ENCODE measurements at places on chromosomes 2 and 18.

DNA sequence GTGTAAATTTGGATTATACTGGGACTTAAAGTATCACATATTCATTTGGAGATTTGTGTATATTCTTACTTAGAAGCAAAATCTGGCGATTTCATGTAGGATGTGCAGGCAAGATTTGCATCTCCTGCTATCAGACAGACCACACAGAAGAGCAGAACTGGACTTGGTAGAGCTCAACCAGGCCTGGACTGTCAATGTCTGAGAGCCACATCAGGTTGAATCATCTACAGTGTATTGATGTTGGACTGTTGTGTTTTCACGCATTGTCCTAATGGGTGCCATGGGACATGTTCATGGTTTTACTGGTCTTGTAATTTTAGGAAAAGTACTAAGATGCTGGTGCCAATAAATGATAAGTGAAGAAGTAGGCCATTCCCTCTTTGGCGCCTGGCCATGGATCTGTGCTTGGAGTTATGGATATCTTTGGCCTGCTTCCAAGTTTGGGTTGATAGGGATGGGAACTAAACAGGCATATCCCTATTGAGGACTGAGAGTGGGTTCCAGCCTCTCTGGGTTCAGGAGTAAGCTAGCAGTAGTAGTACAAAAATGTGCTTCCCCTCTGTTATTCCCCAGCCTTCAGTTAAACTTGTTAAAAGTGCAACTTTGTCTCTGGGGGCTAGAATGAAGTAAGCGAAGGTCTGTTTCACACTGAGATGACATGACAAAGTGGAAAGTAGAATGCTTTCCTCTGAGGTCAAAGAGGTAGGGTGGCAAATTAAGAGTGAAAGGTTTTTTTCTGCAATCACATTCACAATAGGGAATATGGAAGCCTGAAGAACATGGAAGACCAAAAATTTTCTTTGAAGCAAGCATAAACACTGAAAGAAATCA, 49.2 kb upstream of the NEMP2 start:
- DNase-seq = no peak

DNA sequence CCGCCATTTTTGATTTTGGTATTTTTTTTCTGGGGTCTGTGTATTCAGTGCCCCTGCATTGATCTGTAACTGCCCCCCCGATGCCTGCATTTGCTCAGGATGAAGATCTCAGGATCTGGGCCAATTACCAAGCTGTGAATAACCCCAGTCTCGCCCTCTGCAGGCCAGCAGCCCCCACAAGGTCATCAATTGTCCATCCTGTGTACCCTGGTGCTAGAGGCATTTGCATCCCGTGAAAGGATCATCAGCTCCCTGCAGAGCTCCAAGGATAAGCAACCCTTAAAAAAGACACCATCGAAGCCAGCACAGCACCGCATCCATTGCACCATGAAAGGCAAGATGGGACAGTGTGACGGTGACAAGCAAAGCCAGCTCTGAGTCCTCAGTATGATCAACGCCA, 154.1 kb upstream of the KLHL29 start:
- no peak for DNase-seq

- no peak for DNase-seq
These were observed 55.8 kb downstream of the CYRIA start for GRCh38 chr2:16609786-16610185.

DNA sequence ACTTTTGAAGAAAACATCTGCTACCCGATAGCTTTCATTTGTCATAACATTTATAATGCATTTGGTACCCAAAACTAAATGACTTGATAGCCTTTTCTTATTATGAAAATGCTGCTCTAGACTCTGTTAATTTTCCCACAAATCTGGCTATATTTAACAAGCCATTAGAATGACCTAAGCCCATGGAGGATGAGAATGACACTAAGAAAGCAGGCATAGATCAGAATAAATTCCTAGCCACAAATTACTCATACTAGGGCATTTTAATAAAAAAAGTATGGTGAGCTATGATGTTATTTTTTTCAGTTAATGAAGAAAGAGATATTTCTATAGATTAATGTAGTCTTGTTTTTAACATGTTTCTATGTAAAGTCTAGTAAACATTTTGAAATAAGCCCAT, 1728.3 kb downstream of the SUCLG1 start:
- no peak for DNase-seq

- DNase-seq = no peak
These were observed 210.4 kb downstream of the SH3BP4 start for GRCh38 chr2:235162082-235162836.

- no peak for DNase-seq
These were observed 328.1 kb downstream of the EXOC6B start for GRCh38 chr2:72497763-72498162.

DNA sequence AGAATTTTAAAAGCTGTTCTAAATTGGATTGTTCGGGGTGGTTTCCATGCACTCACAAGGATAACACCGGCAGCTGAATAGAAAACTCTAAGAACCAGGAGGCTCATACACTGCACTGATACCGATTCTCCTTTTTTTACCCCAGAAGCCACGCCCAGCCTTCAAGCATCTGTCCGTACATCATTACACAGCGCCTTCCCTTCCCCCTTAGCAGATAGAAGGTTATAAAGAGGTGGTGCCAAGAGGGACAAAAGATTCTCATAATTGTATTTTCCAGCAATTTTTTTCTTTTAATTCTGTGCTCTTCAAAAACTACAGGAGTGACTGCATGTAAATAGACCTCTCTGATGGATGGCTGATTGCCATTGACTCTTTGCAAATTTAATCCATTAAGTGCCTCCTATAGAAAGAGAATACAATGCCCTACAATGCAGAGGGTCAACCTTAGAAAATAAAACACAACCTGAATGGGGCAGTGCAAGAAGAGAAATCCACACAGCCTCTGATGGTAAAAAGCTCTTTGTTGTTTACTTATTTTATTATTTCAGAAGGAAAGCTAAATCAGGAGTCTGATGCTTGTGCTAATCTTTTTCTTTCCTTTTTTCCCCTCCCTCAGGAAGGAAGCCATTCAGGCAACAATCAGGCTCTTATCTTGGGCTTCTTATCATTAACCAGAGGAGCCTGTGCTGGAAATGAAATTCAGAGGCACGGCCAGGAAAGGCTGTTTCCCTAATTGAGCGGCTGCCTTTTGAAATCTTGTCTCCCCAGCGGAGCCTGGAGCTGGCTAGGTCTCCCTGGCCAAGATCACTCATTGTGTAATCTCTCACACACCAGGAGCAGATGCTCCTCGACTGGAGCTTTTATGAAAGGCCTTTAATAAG, 198.9 kb upstream of the NABP1 start:
- no peak for DNase-seq

DNA sequence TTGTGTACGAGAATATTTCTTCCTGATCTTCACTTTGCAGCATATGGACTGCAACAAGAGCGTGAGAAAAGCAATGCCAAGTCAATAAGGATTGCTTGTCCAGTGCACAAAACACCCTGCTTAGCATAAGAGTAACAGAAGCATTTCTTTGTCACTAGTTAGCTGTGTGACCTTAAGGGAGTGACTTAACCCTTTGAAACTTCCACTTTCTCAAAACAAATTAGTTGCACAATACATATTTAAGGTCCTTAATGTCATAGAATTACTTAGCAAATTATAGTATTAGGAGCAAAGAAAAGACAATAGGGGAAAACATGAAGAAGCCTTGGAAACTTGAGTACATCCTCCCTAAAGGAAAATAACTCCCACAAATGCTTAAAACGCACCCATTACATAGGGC, 230.1 kb downstream of the RNF152 start:
- no peak for DNase-seq

GRCh38 chr2:134692499-134692898, 26.3 kb downstream of the TMEM163 start:
- DNase-seq = no peak

- no peak for DNase-seq
These were observed 695 bp upstream of the BIRC6 start for GRCh38 chr2:32355976-32356680.

DNA sequence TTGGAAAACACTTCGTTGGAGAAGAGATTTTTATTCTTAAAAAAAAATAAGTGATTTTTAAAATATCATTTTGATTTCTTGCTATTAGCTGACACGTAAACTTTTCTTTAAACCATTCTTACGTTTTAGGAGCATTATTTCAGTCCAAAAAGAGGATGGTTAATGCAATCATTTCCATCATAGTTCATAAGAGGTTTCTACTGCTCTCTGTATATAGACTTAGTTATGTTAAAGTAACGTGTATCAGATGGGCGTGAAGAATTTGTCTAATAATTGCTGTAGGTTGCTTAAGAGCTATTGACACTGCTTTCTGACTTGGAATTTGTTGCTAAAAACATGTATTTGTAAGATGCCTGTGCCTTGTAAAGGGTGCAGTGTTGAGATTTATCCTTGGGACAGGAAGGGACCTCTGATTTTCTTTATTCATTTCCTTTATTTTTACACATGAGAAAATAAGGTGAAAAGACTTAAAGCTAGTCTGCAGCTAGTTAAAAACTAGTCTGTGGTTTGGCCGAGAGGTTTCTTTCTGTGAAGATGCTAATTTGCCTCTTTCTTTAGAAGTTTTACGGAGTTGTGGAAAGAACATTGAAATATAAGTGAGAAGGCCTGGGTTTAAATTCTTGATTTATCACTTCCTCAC, 2.9 kb downstream of the ANKRD12 start:
- no peak for DNase-seq

DNA sequence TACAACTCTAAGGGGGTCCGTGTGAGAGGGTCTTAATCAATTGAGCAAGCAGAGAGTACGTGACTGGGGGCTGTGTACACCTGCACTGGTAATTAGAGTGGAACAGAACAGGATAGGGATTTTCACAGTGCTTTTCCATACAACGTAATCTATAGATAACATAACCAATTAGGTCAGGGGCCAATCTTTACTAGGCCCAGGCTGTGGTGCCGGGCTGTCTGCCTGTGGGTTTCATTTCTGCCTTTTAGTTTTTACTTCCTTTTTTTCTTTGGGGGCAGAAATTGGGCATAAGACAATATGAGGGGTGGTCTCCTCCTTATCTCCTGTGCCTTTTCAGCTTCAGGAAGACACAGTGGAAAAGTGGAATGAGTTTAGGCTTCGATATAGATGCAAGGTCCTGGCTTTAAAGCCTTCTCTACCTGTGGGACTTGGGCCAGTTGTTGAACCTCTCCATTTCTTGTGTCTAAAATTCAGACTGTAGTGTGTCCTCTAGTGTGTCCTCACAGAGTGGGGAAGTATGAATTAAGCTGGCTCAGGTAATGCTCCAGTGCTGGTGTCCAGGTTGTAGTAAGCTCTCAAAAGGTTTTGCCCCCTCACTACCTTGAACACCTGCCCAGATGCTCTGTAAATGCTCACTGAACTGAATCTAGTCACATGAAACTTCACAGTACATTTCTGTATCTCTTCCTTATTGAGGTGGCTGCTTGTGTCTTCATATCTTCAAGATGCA, 422.8 kb downstream of the SETBP1 start:
- no peak for DNase-seq

DNA sequence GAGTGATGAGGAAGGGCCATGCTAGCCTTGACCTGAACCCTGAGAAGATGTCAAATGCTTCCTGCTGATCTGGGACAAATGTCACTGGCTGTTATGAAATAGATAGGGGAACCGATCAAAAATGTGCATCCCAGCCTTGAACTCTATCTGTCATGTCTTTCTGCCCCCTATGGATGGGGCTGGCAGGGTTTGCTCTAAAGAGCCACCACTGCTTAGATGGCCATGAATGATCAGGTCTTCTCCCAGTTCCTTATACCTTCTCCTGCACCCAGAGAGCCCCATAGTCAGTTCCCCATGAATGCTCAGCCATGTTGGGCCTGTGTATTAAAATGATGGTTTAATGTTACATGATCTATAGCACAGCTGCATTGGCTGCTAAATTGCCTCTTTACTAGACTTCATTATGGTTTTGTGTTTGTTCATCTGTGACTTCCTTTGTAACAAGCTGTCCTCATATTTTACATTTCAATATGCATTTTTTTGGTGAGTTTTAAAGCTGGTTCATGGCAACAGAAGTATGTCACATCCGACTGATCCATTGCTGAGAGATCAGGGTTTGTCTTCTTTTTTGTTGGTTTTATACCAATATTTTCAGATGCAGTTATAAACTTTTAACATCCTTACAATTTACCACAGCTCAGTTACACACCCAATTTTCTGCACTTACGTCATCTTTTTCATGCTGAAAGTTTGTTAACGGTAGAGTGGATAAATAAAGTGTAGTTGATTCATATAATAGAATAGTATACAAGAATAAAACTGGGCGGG, 56.3 kb upstream of the SMAD2 start:
- DNase-seq = no peak

DNA sequence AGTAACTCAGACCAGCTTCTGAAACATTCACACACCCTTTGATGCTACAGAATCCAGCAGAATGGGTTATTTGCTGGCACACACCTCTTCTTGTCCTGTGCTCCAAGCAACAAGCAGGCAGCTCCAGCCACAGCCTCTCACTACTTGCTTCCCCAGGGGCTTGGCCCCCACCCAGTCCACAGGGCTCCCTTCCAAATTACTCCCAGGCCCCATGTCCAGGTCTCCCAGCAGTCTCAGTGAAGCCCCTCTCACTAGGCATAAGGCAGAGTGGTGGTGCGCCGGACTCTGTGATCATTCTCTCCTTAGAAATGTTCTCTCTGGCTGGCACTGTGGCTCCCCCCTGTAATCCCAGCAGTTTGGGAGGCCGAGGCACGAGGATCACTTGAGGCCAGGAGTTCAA, 25.9 kb downstream of the ITM2C start:
- no peak for DNase-seq

- no peak for DNase-seq
These were observed 1110.5 kb downstream of the LRP1B start for GRCh38 chr2:141020346-141020745.
